ENCODE measurements at places on chromosomes 16 and 17.

GRCh38 chr16:89727406-89728120 is 6.2 kb downstream of the ZNF276 start:
- no peak for DNase-seq

DNA sequence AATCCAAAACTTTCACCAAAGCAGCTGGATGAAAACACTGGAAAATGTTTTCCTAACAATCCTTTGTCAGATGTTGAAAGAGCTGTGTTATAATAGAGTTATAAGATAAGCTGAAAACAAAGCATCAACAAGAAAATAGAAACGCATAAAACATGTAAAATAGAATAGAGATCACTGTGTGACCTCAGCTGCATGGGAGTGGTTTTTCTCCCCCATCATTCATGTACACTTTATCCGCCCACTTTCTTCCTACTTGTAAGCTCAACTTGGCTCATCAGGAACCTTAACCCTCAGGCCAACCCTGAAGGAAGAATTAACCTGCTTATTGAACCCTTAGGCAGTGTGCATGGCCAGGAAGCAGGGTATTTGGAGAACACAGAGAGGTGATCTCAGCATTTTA is 238.5 kb upstream of the PMFBP1 start:
- DNase-seq = no peak

DNA sequence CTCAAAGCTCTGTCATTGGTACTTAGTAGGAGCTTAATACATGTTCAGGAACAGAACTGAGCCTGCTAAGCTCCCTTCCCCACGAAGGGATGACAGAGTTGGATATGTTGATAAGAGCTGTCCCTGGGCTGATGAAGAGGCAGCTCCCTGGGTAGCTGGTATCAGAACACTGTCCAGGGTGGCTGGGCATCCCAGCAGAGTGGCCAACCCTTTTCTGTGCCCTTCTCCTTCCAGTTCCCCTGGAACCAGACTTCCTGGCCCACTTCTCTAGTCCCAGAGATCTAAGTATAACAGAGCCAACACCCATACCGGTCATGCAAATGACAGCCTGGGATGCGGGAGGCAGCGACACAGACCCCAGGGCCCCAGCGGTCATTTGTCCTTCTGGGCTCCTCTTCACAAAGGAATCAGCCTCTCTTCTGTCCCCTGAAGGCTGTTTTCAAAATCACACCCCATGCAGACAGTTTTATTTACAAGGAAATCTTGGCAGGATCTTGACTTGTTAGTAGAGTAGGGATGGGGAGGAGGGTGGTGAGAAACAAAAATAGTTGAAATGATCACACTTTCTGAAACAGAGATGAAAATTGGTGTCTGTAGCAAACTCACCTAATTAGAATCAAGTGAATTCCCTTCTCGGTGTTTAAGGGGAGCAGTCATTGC is 1.4 kb upstream of the RHBDL3 start:
- no peak for DNase-seq

- DNase-seq = no peak
Observed at GRCh38 chr17:46108120-46108519, 85.1 kb downstream of the KANSL1 start.

- no peak for DNase-seq
Observed at GRCh38 chr17:16507918-16508533, 16.0 kb upstream of the LRRC75A start.

- DNase-seq = no peak
Observed at GRCh38 chr17:80941171-80941570, 50.5 kb upstream of the CHMP6 start.

DNA sequence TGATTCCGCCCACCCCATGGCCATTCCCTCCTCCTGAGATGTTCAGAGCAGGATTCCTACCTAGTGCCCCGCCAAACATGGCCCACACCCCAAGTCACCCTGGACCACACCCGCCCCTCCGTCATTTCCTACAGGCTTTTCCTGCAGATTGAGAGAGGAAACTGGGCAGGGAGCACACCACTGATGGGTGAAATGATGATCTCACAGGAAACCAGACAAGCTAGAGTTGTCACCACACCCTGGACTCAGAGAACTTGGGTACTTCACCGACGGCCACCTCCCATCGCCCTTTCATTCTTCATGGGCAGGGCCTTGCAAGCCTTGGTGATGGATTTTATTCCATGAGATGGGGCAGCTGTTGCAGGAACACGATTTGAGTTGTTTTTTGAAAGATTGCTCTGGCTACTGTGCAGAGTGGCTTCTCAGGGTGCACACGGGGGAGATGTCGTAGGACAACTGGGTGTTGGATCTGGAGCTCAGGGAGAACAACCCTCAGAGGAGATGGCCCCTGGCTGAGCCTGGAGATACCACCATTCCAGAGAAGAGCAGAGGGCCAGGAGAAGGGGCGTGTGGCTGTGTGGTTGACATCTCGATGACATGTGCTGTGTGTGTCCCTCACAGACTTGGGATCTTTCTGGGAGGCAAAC is 7.4 kb upstream of the B9D1 start:
- peak; percentile 11 for DNase-seq

DNA sequence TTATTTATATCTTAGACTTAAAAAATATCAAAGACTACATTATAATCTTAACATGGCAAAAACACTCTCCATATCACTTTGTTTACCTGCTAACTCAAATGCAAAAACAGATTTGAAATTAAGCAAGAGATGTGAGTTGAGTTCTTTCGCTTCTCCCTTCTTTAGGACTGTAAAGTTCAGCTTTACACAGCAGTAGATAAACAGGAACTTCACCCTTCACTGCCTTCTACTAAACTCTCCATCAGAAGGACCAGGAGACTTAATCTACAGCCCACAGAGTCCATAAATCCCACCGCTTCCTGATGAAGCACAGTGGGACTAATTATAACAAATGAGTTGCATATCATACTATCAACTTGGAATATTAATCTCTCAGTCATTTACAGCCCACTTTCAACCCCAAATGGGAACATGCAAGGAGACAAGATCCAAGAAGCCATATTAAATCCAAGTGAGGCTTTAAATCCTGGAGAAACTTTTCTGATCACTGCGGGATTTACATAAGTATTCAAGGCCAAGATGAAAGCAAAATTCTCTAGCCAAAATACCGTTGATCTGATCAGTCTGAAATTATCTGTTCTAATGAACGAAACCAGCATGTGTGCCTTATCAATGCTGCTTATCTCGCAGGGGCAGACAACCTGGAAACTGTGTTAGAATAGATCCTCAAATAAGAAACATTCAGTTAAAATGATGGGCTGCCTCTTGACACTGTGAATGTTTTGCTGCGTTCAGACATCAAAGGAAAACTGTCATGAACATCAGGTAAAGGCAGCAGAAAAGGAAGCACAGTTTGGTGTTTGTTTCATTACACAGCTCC is 1.6 kb downstream of the AMFR start:
- no peak for DNase-seq

- no peak for DNase-seq
Observed at GRCh38 chr17:49439305-49439672, 24.6 kb upstream of the PHB1 start.

GRCh38 chr17:16953347-16953746 is 18.6 kb downstream of the TNFRSF13B start:
- no peak for DNase-seq

DNA sequence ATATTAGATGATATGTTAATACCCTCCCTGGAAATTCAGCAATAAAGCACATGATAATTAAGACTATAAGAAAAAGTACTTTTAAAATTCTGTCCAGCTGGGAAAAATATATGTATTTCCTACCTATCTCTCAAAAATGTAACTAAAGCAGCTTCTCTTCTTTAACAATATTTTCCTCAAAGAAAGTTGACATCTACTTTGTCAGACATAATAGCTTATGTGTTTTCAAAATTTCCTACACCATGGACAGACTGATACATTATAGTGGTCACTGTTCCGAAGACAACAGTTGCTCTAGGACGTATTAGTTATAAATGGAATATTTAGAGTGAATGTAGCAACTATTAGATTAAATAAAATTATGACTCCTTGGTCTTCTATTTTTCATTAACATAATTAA is 131.4 kb upstream of the NACA2 start:
- no peak for DNase-seq

DNA sequence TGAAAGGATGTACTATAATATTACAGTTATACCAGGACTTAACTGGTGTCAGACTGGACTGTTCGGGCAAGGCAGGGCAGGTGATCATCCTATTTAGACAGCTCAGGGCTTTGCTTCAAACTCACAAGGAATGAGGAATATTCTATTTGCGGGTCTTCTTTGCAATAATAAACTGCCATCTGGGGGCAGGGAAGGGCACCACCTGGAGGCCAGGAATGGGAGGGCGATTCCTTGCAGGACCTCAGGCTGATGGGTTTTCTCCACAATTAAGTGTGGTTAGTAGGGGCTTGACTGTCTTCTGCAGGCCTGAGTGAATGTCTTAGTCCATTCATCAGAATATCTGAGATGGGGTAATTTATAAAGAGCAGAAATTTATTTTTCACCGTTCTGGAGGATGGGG is 424.1 kb downstream of the CA10 start:
- no peak for DNase-seq

- no peak for DNase-seq
Observed at GRCh38 chr17:48842746-48843145, 11.9 kb downstream of the CALCOCO2 start.

DNA sequence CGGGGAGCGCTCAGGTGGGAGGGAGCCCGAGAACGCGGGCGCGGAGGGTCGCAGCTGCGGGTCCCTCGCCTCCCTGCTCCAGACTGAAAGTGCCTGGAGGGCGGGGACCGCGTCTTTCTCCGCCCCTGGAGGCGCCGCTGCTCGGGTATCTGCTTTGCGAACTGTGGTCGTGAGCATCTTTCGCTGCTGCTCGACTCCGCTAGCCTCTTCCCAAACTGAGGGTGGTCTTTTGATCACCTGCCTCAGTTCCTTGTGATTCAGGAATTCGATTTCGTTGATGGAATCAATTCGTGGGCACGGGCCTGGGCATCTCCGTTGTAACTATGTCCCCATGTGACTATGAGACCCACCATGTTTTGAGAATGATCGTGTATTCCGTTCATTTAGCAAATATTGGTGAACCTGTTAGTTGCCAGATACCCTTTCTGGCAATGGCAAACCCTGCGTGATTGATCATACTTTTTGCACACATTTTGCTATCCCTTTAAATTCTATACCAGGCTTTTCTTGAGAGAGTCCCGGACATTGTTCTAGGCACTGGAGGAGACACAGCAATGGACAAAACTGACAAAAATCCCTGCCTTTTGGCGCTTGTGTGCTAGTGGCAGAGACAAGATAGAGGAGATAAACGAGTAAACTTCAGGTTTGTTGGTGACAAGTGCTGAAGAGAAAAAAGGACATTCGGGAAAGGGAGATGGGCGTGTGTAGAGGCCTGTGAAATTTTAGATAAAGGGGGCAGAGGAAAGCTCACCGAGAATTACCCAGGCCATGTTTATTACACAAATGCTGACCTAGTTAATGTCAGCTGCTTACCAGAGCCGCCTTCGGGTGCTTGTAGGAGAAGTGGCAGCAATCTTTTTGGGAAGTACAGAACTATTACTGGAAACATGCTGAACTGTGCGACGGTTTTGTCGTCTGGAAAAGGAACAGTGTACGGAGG is 948 bp downstream of the UTP18 start:
- DNase-seq = no peak

DNA sequence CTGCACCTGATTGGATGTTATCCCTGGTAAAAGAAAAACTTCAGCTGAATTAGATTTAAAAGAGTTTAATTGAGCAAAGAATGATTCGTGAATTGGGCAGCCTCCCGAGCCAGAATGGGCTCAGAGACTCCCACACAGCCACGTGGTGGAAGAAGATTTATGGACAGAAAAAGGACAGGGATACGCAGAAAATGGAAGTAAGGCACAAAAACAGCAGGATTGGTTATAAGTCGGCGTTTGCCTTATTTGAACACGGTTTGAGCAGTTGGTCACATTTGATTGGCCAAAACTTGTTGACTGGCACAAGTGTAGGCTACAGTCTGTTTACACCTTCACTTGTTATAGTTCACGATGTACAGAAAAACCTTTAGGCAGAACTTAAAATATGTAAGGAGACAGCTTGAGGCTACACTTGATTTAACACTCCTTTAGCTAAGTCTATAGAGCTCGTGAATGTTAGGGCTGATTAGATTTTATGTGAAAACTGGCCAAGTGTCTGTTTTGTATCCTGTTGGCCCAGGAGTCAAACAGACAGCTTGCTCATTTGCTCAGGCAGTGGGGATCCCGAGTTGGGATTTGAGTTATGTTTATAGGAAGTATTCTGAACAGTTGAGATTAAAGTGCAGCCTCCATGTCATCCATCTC is 119.5 kb upstream of the SHISA6 start:
- no peak for DNase-seq

DNA sequence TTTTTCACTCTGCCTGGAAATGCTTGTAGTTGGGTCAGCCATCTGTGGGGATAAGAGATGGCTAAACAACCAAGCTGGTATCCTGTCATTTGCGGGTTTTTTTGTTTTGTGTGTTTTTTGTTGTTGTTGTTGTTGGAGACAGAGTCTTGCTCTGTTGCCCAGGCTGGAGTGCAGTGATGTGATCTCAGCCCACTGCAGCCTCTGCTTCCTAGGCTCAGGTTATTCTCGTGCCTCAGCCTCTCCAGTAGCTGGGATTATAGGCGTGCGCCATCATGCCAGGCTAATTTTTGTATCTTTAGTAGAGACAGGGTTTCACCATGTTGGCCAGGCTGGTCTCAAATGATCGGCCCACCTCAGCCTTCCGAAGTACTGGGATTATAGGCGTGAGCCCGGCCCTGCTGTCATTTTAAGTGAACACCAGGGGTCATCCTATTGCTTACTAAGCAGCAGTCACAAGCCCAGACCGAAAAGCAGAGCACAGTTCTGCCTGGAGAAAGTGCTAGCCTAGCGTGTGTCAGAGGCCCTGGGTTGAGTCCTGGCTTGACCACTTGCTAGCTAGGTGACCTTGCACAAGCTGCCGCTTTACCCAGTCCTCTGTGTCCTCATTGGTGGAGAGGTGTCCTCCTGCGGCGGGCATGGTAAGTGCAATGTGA is 4.6 kb downstream of the SMCR8 start:
- no peak for DNase-seq

DNA sequence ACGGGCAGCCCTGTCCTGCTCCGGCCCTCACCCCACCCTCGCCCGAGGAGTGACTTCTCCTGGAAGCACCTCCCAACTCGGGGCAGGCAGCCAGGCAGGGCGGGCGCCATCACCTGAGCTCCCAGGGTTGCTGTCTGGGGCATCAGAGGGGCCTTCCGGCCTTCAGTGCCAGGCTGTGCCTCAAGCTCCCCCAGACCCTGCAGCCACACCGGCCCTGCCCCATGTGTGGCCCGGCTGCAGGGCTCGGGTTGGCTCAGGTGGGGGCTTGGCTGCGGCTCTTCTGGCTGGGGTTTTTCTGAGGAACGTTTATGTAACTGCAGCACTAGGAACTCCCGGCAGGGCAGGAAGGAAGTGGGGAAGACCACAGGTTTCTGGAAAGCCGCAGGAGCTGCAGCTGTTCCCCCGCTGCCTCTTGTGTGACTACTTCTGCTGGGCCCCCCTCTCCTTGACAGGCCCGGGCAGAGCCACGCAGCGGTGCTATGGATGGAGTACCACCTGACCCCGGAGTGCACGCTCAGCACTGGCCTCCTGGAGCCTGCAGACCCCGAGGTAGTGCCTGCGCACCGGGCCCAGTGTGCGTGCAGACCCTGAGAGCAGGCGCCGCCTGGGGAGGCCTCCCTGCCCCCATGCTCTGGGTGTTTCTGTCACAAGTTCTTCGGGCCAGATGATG is 45.6 kb downstream of the PRMT7 start:
- DNase-seq = peak; percentile 59

GRCh38 chr17:44548376-44549230 is 8.7 kb upstream of the FZD2 start:
- DNase-seq = no peak
